Fibroblast of upper back skin (primary cell): ENCODE measurements at places on chromosomes 4 and X.

DNA sequence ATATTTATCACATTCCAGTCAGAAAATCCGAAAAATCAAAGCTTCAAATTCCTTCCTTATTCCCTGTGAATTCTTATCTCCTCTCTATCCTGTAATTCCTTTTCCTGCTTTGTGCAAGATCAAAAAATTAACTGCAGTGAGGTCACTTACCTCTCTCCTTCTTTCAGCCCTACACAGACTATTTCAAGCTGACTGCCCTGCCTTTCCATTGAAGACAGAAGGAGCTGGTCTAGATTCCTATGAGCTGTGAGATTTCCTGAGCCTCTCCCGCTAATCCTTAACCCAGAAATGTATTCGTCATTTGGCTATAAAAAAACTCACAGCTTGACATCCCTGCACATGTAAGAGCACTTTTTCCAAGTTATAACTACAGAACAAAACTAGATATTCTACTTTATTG is 26.6 kb downstream of the TRIML2 start:
- no peak for DNase-seq

DNA sequence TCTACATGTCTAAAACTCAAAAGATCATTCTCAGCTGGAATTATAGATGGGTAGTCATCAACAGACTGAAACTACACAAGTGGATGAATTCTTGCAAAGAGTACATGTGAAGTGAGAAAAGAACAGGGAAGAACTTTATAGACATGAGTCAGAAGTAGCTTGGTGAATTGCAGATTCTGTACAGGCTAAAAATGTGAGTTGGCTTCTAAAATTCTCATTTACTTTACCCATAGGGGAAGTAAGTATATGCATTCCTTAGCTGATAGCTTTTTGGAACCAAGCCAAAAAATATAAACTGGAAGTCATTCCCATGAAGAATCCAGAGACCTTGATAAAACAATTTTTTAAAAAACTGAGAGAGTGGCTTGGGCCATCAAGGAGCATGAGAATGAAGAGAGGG is 584.2 kb upstream of the FTHL17 start:
- DNase-seq = peak; percentile 63

DNA sequence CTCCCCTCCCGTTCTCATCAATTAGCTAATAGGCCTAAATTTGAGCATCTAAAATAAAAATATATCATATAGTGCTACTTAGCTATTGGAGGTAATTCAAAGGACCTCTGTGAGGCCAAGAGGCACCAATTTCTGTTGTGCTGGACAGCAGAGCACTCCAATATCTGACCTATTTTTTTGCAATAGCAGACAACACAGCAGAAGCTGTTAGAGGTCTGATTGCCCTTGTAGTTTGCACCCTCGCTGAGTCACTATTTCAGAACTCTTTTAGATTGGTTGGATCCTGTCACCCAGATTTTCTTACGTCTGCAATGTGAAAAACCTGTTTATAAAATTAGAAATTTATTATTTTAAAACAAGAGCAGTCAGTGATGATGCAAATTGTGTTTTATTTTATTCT is 184.1 kb downstream of the CEP135 start:
- no peak for DNase-seq

DNA sequence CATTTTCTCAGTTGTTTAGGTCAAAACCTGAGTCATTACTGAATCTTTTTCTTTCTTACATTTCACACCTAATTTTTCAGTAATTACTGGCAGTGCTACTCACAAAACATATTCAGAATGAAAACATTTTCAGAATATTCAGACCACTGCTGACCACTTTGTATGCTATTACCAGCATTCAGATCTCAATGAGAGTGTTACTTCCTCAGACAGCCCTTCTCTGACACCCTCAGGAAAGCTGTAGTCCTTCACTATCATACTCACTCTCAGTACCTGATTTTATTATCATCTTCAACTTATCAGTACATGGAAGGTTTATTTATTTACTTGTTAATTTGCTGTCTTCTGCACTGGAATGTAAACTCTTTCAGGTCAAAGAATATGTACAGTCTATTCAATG is 12.3 kb upstream of the ALB start:
- DNase-seq = no peak

- no peak for DNase-seq
These were observed 40.4 kb upstream of the PPP1R2C start for GRCh38 chrX:42818151-42818921.

DNA sequence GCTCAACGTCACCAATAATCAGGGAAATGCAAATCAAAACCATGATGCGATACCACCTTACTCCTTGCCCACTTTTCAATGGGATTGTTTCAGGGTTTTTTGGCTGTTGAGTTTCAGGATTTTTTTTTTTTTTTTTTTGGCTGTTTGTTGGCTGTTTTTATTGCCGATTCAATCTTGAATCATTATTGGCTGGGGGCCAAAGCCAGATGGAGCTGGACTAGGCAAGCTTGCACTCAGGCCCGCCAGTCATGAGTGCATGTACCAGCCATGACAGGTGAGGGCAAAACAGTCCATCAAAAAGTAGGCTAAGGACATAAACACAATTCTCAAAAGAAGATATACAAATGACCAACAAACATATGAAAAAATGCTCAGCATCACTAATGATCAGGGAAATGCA is 13.3 kb downstream of the YIPF7 start:
- no peak for DNase-seq

- DNase-seq = no peak
These were observed 339.1 kb downstream of the ARHGAP10 start for GRCh38 chr4:148071009-148071408.

- DNase-seq = no peak
These were observed 65.6 kb downstream of the BANK1 start for GRCh38 chr4:101856149-101856548.

- peak; percentile 57 for DNase-seq
These were observed 27.8 kb downstream of the DIPK2B start for GRCh38 chrX:45172890-45173289.

- peak; percentile 1 for DNase-seq
These were observed 72.5 kb upstream of the EMCN start for GRCh38 chr4:100590325-100590724.

DNA sequence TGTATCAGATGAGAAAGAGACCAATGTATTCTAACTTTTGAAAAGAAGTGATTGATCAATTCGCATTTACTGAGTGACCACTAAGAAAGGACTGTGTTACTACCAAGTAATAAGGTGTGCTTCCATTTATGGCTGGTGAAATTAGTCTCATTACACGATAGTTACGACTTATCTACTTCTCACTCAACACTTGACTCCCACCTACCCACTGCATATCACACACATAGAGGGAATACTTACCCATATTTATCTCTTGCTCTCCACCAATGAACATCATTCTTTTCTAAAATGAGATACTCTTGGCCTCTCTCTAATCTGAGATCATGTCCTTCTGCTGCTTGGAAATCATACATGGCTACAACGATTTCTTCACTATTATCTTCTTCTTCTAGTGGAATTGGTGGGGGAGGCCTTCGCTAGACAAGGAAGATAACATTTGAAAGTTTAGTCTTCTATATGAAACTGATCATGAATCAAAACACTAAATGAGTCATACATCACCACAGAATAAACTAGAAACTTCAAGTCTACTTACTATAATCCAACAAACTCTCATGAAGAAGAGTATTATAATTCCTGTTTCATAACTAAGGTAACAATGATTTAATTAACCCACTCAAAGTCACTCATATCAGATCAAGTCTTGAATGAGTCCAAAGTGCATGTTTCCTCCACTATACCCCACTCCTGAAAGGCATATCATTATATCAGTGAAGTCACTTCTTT is 33.7 kb upstream of the TXK start:
- no peak for DNase-seq

GRCh38 chr4:33116871-33117270 is 2396.7 kb downstream of the PCDH7 start:
- peak; percentile 22 for DNase-seq

DNA sequence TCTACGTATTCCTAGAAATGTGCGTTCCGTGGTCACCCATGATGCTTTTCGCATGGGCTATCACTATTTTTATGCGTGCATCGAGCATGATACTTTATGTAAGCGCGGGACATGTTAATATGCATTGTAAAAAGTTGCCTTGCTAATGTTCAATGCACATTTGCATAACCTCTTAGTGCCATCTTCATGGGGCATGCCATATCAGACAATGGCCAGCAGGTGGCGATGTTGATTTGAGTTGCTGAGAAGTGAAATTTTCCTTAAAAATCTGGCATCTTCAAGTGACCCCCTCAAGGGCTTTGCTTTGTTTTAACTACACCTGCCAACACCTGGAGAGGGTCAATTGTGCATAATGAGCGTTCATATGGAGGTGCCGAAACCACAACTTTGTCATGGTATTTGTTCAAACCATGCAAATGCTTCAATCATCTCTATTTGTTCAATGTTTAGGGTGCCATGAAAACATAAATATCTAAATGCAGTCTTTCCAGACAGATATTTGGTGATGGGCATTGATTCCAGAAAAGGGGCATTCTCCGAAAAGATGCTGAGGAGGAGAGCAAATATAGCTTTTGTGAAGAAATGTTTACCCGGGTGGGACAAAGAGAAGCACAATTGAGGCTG is 833.9 kb upstream of the PRKX start:
- peak; percentile 9 for DNase-seq

- no peak for DNase-seq
These were observed 485.4 kb downstream of the C4orf33 start for GRCh38 chr4:129581305-129581704.

GRCh38 chrX:5823903-5824302 is 404.8 kb downstream of the NLGN4X start:
- DNase-seq = no peak

- no peak for DNase-seq
These were observed 174.4 kb upstream of the NUDT10 start for GRCh38 chrX:51158231-51158630.
